NCI-H1048 (cell line): ENCODE measurements at places on chromosomes 1 and 21.

DNA sequence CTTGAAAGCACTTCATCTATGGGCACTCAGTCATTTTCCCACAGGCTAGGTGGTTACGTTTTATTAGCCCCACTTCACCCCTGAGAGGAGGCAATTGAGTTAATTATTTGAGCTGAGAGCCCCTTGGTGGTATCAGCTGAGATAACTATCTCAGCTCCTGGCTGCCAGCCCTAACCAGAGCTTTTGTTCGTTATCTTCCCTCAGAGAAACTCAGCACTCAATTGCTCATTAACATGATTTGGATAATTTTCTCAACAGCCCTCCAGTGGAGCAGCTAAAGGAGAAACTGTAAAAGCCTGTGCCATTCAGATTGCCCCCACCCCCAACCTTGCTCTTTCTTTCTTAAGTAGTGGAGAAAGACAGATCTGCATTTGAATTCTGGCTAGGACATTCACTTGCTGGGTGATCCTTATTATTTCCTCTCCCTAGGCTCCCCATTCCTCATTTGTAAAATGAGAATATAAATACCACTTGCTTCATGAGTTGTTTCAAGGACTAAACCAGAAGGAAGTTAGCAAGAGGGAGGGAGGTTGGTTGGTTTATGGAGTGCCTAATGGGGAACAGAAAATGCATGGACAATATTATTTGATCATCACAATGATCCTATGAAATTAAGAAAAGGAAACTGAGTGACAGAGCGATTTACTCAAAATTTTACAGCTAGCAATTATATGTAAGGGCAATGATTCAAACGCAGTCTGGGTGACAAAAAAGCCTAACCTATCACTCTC is 218.7 kb upstream of the FGGY start:
- peak; percentile 52 for DNase-seq

- DNase-seq = no peak
These were observed 76.0 kb upstream of the CTTNBP2NL start for GRCh38 chr1:112320058-112320457.

- DNase-seq = no peak
These were observed 32.2 kb upstream of the SNX27 start for GRCh38 chr1:151579436-151580225.

DNA sequence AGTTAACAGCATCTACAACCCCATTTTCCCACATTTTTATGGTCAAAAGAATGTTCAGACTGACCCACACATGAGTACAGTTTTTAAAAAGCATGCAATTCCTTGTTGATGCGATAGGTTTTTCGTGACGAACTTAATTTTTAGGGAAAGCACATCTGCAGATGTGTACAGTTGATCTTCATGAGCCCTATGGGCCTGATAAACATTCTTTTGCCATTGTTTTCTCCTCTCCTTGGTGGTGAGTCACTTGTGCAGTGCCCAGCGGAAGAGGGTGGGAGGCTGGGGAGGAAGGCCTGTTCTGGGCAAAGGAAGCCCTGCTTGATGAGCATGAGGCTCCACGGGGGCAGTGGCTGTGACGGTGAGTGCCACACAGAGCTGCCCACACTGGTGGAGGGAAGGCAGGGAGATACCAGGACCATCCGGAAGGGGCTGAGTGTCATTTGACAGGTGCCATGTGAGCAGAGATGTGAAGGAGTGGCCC is 5.3 kb downstream of the ARF1 start:
- no peak for DNase-seq

GRCh38 chr1:49971088-49971487 is 52.7 kb downstream of the AGBL4 start:
- DNase-seq = no peak

DNA sequence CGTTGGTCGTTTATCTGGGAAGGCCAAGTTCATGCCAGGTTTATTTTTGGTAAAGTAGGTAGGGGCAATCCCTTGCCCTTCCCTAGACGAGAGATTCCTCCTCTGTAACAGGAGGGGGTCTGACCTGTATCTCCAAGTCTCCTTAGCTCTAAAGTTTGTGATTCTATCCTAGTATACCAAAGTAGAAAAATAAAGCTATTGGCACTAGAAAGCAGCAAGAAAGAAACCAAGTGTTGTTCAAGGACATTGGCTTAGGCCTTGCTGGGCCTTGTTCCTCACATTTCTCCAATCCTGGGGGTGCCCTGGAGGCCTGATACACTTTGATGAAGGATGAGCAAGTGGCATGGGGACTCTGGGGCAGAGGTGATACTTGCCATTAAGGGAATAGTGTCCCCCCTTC is 814 bp downstream of the MTARC2 start:
- no peak for DNase-seq

DNA sequence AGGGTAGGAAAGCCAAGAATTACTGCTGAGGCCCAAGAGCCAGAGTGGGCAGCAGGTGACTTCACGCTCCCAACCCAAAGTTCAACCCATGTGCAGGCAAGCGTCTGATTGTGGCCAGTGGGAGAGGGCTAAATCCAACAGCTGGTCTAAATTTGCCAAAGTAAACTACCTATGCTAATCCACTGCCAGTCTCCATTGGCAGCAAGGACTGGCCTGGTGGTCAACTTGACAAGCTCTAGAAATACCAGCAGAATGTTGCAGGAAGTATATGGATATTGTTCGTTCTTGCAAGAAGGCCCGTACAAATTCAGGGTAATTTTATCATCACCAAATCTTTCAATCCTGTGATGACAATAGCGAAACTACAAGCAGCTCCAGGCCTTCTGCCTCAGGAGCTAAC is 1.5 kb downstream of the TMEM63A start:
- no peak for DNase-seq

- no peak for DNase-seq
These were observed 224.7 kb upstream of the GJB5 start for GRCh38 chr1:34529935-34530859.

DNA sequence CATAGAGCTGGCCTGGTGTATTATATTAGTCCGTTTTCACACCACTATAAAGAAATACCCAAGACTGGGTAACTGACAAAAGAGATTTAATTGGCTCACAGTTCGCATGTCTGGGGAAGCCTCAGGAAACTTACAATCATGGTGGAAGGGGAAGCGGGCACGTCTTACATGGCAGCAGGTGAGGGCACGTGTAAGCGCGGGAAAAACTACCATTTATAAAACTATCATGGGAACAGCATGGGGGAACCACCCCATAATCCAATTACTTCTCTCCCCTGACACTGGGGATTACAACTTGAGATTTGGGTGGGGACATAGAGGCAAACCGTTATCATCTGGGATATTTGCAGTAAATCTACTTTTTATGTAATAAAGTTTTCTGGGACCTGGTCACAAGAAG is 6.8 kb downstream of the IER5 start:
- no peak for DNase-seq

DNA sequence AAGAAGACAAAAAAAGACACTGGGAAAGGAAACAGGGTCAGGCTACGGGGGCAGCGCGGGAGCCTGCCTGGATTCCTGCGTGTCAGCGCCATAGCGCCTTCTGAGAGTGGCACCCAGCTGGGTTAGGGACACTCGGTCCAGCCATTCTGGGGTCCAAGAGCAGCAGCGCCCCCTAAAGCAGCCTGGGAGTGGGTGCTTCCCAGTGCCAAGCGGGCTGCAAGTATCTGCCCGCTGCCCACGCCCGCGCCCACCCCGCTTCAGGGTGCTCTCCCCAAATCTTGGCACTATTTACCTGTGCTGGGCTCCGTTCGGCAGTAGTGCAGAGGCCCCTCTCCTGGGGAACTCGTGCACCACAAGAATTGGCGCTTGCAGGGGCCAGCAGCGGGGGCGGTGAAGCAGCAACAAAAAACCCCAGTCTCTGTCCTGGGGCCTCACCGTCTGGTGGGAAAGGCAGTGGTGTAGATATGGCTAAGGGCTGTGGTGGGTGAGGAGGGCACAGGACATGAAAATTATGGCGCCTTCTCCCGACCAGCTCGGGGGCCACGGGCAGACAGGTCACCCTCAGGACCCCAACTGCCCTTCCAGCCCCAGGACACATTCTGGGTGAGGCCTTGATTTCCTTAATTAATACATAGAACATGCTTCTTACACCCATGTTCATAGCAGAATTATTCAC is 24.1 kb upstream of the LBR start:
- no peak for DNase-seq

GRCh38 chr1:230243583-230244353 is 176.7 kb downstream of the GALNT2 start:
- DNase-seq = no peak

GRCh38 chr1:186275822-186276221 is 99.2 kb downstream of the TPR start:
- no peak for DNase-seq

- no peak for DNase-seq
These were observed 67.5 kb upstream of the DUSP10 start for GRCh38 chr1:221809091-221810029.

DNA sequence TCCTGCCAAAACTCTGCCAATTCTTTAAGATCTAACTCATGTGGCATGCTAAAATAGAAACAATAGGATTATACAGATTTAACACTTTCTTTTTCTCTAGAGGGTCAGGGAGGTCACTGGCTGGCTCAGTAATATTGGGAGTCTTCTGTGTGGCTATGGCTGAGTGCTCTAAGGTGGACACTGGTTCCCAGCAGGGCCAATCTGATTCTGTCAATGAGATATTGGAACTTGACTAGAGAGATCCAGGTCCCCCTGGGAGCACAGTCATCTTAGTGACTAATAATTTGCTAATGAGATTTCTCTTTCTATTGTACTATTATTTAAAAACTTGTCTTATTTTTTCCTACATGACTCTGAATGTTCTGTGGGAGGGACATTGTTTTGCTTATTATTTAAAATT is 69.1 kb upstream of the ZP4 start:
- no peak for DNase-seq

- no peak for DNase-seq
These were observed 93.5 kb downstream of the IER5 start for GRCh38 chr1:181181792-181182585.

GRCh38 chr1:224525411-224526040 is 90.6 kb upstream of the CNIH3 start:
- DNase-seq = no peak

DNA sequence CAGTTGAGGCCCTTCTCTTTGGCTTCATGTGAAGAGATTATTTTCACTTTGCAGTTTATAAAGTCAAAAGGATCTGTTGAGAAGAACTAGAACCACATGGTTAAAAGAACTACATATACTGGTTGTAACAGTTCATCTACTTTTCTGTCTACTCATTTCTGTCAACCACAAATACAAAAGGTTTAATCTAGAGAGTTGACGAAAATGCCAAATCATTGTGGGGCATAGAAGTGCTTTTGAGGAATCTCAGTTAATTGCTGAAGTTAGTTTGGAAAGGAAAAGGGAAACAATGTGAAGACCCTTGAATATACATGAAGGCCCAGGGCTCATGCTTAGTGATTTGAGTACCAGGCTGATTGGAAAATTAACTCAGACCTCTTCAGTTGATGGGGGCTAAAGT is 415.7 kb upstream of the ZP4 start:
- DNase-seq = no peak

- no peak for DNase-seq
These were observed 132.2 kb downstream of the CASZ1 start for GRCh38 chr1:10664251-10664650.

GRCh38 chr21:31194510-31195293 is 149.4 kb downstream of the TIAM1 start:
- no peak for DNase-seq

DNA sequence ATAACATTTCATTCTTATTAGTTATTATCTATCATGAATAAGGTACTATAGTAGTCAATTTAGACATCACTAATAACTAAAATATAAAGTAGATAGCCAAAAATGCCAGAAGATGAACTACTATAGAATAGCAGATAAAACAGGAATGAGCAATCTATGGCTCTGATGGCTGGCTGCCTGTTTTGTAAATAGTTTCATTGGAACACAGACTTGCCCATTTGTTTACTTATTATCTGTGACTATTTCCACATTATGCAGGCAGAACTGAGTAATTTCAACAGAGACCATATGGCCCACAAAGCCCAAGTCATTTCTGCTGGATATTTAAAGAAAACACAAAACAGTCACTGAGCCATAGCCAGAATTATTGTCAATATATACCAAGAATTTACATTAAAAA is 222.1 kb downstream of the COL24A1 start:
- DNase-seq = no peak

DNA sequence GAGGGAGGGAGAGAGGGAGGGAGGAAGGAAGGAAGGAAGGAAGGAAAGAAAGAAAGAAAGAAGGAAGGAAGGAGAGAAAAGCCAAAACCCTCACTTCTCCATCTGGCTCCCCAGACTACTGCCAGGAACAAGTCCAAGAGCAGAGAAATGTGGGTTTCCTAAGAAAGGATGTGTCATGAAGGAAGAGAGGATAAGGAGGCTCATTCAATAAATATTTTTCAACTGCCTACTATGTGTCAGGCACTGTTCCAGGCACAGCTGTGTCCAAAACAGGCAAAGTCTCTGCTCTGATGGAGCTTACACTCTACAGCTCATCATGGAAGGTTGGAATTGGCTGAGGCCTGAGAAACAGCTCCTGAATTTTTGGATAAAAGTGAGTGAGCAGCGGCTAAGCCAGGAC is 42.6 kb upstream of the ATP2B4 start:
- DNase-seq = no peak

- DNase-seq = no peak
These were observed 4.1 kb downstream of the UQCRHL start for GRCh38 chr1:15803380-15803779.

DNA sequence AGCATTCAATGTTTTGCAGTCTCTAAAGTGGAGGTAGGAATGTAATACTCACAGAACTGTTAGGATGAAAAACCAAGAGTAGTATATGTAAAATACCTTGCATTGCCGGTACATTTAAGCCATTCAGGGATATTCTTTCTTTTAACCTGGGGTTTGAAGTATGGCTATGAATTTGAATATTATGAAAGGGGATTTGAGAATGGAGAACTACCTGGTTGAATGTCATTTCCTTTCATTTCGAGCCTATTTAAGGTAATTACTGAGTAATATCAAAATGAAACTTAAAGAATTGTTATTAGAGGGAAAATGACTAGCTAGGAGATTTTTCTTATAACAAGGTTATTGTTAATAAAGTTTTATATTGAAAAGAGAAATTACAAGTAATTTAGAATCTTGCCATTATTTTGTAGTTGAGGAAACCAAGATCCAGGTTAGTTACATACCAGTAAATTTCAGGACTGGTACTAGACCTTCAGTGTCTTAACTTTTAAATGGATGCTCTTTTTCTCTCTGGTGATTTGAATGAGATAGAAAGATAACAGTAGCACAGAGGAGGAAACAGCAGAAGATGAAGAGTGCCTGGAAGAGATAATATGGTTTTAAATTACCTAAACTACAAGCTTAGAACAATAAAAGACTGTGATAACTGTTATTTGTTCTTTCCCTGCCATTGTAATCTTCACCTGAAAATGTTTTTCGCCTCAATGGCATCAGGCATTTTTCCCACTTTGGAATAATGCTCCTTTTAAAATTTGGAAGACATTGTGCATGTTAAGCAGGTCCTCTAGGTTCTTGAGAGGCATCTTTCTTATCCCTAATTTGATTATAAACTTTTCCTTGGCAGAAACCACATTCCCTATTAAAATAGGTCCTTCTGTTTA is 103.2 kb downstream of the PKN2 start:
- DNase-seq = no peak

DNA sequence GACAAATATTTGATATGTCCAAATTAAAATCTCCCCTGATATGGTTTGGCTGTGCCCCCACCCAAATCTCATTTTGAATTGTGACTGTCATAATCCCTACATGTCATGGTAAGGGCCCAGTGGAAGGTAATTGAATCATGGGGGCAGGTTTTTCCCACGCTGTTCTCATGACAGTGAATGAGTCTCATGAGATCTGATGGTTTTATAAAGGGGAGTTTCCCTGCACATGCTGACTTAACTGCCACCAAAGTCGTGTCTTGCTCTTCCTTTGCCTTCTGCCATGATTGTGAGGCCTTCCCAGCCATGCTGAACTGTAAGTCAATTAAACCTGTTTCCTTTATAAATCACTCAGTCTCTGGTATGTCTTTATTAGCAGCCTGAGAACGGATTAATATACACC is 207.0 kb downstream of the BARHL2 start:
- no peak for DNase-seq
